Stimulated activated CD4-positive, alpha-beta T cell treated with anti-CD3 and anti-CD28 coated beads, Interleukin-15, amount 100 ng/mL, for 1 hour (primary cell): ENCODE measurements at places on chromosomes 16 and 17.

DNA sequence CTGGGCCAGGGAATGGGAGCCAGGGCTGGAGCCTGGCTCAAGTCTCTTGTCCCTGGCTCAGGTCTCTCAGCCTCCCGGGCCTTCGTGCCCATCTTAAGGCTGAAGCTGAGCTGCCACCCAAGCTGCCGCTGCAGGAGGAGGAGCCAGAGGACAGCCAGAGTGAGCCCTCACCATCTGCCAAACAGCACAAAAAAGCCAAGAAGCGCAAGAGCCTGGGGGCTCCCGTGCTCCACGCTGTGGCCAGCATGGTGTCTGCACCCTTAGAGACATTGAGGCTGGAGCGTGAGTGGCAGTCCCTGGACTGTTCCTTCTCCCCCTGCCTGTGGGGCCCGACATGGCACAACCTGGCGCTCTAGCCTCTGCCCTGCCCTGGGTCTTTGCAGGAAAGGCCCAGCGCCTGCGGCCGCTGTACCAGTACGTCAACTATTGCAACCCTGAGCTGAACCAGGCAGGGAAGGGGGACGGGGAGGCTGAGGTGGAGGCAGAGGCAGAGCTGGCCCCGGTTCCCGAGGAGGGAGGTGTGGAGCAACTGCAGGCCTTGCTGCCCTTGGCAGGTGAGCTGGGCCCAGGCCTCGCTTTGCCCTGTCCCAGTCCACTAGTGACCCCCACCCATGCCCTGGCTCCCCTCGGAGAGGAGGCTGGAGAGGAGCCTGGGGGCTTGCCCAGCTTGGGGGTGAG lies 1.3 kb downstream of the C16orf86 start:
- DNase-seq: peak; percentile 64

GRCh38 chr16:15581127-15581815 lies 61.7 kb downstream of the MARF1 start:
- no peak for DNase-seq

- DNase-seq: no peak
Observed at GRCh38 chr17:9072696-9073339, 51.5 kb downstream of the NTN1 start.

DNA sequence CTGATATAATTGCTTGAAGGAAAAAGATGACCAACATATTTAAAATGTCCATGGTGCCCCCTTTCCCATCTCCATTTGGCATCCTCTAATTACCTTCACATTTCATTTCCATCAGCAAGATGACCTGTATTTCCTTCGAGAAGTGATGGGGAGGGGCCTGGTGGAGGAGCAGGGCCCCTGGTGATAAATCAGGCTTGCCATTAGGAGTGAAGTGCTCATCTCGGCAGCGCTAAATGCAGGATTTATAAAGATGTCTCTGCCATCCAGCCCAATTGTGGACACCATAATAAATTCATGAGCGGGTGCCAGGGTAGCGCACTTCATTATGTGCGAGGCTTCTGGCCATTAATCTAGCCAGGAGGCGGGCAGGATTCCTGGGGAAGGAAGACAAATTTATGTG lies 101.5 kb upstream of the IRX6 start:
- DNase-seq: no peak

GRCh38 chr17:35132099-35132498 lies 10.0 kb downstream of the NLE1 start:
- no peak for DNase-seq
